ENCODE measurements at places on chromosomes 12 and 14. TPM values are rescaled to one million over a fixed set of nuclear protein-coding genes. Genes with fewer than 3 reads are reported as not detected.

Gene SMAGP
- 0.26 TPM for total RNA-seq

Gene AKAP5
- total RNA-seq: 0.90 TPM

Gene DHH
- total RNA-seq: 0.07 TPM

Gene TAS2R8
- total RNA-seq: not detected

Measured in activated CD4-positive, alpha-beta T cell treated with anti-CD3 and anti-CD28 coated beads, Interleukin-2, amount 10 ng/mL, durations not matched to agents 24 days and 14 days (primary cell).